Kidney epithelial cell (primary cell): ENCODE measurements at places on chromosomes 16 and 17. TPM values are rescaled to one million over a fixed set of nuclear protein-coding genes. Genes with fewer than 3 reads are reported as not detected.

DNA sequence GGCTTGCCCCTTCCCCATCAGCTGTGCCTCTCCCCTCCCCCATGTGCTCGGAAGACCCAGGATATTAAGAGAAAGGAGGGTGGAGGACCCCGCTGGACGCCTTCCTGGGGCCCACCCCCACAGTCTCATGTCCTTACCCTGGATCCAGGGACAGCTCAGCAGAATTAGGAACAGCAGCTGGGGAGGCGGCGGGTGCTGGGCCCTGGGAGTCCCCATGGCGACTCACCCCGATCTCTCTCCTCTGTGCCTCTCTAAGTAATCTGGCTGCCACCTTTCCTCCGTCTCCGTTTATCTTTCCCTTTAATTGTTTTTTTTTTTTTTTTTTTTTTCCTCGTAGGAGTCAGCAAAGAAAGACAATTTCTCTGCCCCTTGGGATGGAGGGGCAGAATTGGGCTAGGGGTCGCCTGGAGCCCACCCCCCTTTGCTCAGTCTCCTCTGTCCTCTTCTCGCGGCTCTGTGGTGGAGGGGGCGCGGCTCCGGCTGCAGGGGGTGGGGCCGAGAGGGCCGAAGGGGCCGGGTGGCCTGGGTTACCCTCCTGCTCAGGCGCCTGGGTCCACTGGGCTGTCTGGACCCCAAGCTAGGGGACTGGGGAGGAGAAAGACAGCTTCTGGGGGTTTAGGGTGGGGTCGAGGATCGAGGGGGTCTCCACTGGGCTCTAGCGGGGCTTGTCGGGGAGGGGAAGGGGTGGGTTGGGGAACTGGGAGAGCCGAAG lies 390 bp downstream of the SEZ6L2 start:
- no peak for DNase-seq

DNA sequence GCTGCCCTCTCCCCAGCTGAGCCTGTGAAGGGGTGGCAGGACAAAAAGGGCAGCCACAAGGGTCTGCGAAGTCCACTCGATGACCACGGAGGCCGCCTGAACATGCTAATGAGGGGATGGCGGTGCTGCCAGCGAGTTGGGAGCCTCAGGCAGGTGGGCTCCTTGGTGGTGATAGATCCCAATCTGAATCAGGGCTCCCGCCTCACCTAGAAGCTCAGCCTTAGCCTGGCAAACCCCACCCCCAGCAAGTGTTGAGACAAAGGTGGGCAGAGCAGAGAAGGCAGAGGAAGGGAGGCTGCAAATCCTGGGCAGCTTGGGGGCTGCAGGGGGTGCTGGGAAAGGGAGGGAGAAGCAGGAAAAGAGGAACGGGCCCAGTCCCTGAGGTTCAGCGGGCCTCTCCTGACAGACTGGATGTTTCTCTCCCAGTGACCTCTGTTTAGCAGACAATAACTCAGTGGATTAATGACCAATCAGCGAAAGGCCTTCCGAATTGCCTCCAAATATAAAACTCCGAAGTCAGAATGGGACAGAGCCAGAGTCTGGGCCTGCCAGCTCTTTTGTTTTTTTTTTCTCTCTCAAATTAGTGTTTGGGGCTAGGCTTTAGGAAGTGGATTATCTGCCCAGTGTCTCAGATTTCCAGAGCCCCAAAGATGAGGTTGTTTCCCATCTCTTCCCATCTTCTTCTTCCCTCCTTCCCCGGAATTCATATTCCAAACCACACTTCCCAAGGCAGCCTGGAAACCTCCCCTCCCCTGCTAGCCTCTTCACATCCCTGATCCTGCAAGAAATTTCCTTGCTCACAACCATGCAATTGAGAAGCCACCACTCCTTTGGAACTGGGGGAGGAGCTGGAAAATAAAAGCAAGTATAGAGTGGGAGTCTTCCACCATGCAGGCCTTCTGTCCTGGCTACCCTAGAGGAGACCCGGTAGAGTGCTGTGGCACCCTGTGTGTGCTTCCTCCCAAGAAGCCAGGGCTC lies 15.2 kb upstream of the HOXB2 start:
- no peak for DNase-seq

The CD300A gene
- total RNA-seq, result not detected in 2 replicates

The VWA3A gene
- 0.04 and 0.07 TPM in 2 replicates for total RNA-seq

The CCDC154 gene
- 0.08 and 0.14 TPM in 2 replicates for total RNA-seq

The SCNN1B gene
- total RNA-seq, result 0.38 TPM in 1 of 2 replicates, not detected in the other
